ENCODE measurements at places on chromosomes 12 and 14.

- no peak for DNase-seq
Observed at GRCh38 chr14:100841761-100842403, 16.0 kb downstream of the MEG3 start.

GRCh38 chr12:639566-639965 is 23.7 kb downstream of the NINJ2 start:
- no peak for DNase-seq

DNA sequence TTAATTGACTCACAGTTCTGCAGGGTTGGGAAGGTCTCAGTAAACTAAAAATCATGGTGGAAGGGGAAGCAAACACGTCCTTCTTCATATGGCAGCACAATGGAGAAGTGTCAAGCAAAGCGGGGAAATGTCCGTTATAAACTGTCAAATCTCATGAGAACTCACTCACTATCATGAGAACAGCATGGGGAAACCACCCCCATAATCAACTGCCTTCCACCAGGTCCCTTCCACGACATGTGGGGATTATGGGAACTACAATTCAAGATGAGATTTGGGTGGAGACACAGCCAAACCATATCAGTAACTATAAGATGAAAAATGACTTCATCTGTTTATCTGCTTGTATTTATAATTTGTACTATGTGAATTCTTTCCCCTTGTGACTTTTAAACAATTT is 577.6 kb upstream of the MDGA2 start:
- DNase-seq, result no peak

- no peak for DNase-seq
Observed at GRCh38 chr14:64745511-64746091, 41.4 kb downstream of the PLEKHG3 start.

DNA sequence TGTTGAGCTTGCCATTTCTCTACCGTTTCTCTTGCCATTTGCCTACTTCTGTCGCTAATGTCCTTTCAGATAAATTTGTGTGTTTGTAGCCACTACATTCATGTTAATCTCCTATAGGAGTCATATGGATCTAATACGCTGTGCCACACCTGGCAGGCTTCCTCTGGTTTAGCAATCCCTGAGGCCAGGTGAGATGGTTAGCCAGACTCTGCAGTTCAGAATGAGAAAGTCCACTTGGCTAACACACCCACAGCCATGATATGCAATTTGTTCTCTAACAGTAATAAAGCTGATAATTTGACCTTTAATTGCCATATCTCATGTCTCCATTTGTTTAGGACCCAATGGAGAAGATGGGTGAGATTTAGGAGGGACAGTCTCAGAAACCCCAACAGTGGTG is 1261.6 kb upstream of the TMEM132C start:
- no peak for DNase-seq

DNA sequence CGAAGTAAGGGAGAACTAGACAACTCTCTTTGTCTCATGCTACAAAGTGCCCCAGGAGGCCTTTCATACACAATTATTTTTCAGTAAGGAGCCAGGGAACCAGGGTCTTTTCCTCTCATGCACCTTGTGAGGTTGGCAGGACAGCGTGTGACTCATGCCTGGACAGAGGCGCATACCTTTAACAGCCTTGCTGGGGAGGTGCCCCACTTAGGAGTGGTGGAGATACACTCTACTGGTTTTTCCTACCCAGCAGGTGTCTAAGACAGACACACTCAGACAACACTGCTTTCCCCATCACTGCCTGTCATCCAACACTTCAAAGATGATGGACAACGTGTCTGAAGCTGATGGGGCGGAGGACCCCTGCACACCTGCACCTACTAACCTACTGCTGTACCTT is 49.1 kb downstream of the B4GALNT3 start:
- DNase-seq, result no peak
